Retina (tissue), 1 donor: ENCODE measurements at places on chromosomes 3 and 15.
A peak's percentile ranks its signal among the peaks of the same experiment; 100 is the strongest.

GRCh38 chr3:47578691-47579632, at the start of gene CSPG5:
TSS of gene CSPG5 (minus strand) at chr3:47578865. CDS start at chr3:47578693, 172 bp downstream.
- peak; percentile 78 for DNase-seq

- DNase-seq: no peak
Observed at GRCh38 chr3:189710620-189711402, 79.6 kb downstream of the TP63 start.

- DNase-seq: no peak
Observed at GRCh38 chr3:117719316-117719926, 1009.8 kb downstream of the TUSC7 start.

DNA sequence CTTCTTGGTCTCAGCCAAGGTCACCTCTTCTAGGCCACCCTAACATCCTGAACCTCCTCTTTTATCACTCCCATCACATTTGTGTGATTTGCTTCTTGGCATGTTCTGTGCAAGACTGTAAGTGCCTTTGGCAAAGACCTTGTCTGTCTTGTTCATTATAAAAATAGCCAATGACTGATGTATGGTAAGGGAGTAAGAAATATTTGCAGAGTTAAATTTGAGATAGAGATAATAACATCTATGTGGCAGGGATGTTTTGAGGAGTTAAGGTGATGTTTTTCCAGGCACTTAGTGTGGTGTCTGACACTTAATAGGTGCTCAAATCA, 202.3 kb downstream of the CADPS start:
- DNase-seq: no peak

- no peak for DNase-seq
Observed at GRCh38 chr15:92848852-92849598, 51.1 kb upstream of the CHD2 start.

DNA sequence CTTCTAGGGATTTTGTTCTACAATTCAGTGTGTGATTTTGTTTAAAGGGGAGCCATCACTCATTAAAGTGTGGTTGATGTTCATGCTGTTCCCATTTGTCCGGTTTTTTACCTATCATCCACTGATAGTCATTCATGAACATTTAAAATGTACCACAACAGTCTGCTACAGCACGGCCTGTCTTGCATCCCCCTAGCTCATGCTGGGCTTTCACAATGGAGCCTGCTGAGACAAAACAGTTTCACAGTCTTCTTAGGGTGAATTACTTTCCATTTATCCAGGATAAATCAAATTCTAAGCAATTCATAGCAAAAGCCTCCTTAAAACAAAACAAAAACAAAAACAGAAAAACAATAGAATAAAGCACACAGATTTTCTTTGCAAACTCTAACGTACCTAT, 627.2 kb downstream of the CADM2 start:
- DNase-seq: no peak

DNA sequence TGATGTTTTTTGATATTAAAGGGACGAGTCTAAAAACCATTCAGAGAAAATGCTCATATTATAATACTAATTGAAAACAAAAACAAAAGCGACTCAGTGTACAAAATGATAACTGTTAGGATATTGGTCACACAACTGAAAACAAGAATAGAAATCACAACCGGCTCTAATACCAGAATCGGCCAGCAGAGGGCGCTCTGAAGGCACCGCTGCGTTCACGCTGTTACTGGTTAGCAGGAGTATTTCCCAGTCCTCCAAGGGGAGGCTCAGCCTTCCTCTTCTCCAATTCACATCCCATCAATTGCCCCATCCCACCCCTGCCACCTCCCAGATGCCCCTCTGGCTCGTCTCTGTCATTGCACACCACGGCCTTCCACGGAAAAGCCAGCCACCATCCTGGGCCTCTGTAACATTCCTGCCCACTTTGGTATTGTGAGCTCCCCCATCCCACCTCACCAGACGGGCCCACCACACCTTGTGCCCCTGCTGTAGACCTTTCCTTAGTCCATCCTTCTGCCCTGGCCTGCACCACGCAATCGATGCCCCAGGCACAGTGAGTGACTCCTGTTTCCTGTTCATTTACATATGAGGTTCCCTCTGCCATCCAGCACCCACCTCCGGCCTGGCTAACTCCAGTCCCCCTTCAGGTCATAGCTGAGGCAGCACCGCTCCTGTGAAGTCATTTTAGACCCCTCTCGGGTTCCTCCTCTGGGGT, 8.5 kb downstream of the FAM107A start:
- peak; percentile 90 for DNase-seq

GRCh38 chr15:63243776-63244175, 33.6 kb upstream of the APH1B start:
- no peak for DNase-seq

DNA sequence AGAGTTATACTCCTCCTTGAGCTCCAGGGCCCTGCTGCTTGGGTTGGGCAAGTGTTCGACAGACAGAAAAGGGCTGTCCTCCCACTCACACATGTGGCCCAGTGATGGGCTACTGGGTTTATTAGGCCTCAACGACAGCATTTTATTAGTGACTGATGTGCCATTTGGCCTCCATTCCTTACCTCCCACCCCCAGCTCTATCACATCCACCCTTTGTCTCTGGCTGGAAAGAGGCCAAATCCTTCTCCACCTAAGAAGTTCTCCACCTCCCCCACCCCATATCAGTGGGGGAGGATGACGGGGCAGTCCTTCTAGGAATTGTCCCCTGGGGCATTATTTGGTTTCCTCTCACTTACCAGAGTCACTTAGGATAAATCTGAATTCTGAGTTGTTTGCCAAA, 57.1 kb upstream of the WNT5A start:
- no peak for DNase-seq

DNA sequence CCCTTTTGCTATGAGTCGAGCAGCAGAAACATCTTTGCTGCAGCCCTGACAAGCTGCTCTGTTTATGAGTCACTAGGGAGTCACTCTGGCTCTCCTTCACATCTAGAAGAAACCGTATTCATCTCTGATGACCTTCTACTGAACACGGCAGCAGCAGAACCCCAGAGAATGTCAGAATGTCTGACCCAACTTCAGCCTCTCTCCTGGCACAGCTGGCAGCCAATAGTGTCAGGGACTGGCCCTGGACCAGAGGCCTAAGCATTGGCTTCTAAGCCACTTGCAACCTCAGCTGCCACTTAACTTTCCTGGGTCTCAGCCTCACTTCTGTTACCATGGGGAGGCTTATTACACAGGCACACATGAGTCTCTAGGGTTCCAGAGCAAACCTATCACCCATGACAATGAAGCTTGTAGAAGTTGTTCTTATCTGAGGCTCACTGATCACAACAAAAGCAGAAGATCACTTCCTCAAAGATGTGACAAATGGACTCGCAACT, 184.1 kb upstream of the TLE3 start:
- no peak for DNase-seq

DNA sequence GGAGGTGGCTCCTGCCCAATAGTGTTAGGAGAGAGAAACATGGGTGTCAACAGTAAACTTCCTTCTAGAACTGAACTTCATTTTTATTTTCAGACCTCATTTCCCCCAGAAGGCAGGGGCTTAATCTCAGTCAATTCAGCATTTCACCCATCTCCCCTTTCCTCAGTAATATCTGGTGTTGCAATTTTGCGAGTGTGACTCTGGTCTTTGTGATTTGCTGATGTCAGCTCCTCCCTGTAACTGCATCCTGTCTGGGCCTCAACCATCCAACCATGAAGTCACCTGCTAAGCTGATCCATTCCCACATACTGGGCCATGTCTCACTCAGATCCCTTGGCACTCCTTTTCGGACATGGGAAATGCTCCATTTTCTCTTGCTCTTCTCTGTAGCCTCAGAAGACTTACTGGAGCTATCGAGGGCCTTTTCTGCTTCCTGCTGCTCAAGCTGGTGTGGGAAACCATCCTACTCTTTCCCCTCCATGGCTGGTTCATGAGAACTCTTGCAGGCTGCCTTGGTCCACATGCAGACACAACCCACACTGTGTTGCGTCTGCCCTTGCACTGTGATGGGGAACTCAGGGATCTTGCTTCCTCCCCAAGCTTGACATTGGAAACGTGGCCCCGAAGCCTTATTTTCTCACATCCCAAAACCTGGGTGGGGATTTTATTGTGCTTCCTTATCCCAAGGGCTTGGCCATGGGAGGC, 24.6 kb downstream of the CCR4 start:
- DNase-seq: no peak

DNA sequence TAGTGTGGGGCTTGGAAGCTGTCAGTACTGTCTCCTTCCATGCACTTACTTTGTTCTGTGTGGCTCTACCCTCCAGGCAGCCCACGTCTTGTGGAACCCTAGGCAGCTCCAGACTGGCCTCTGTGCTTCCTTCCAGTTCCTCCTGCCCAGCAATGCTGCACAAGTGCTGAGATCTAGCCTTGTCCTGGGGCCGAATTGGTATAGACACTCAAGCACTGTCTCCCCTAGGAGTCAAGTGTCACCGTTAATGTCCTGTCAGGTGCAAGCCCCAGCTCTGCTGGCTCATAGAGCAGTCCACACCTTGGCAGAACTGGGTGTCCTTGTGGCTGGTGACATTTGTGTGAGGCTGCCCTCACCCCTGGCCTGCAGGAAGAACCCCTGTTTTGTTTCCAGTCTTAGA, 130.1 kb downstream of the EEFSEC start:
- no peak for DNase-seq

DNA sequence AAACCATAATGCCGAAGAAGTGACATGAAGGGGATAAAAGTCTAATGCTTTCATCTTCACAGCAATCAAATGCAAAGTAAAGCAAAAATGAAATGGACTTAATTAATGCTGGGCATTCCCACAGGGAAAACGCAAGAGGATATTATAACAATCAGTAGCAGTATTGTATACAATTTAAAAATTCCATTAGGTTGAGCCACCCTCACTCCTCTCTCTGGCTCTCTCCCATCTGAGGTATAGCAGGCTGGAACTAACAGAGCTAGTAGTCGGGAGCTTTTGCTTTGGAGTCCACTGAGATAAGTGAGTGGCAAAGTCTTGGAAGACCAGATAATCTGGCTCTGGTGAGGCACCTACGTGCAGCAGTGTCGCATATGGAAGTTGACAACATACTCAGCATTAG, 33.9 kb downstream of the DET1 start:
- no peak for DNase-seq
